ENCODE measurements at places on chromosomes 7 and 10.
A peak's percentile ranks its signal among the peaks of the same experiment; 100 is the strongest.

GRCh38 chr7:108010377-108010776, 7.4 kb upstream of the LAMB1 start:
- DNase-seq: no peak

GRCh38 chr10:104417637-104418292, 64.1 kb downstream of the CFAP58 start:
- DNase-seq: no peak

GRCh38 chr7:55510621-55511020, 61.7 kb downstream of the VOPP1 start:
- no peak for DNase-seq

DNA sequence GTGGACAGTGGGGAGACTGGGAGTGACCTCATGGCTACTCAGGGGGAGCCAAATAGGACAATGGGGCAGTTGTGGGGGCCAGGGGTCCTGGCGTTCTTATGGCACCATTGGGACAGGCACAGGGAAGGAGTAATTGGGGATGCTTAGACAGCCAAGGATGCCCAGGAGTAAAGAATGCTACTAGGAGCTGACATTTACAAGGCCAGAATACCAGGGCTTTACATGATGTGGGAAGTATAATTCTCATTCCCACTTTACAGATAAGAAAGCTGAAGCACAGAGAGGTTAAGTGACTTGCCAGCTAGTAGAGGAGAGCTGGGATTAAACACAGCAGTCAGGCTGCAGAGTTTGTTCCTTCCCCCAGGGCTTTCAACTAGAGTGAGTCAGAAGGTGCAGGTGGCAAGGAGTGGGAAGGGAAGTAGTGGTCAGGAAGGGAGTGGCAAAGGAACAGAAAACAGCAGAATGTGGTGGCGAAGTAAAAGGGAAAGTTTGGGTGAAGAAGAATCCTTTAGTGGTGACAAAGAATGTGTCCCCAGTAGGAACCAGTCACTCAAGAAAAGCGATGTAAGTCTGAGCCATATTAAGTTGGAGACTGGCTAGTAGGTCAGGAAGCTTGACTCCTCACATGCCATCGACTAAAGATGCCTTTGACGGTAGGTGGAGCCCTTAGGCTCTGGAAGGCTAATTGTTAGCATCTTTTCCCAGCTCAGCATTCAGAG, 32.8 kb downstream of the CPVL start:
- DNase-seq: peak; percentile 28

GRCh38 chr10:45404087-45404769, 30.2 kb downstream of the ALOX5 start:
- DNase-seq: no peak

DNA sequence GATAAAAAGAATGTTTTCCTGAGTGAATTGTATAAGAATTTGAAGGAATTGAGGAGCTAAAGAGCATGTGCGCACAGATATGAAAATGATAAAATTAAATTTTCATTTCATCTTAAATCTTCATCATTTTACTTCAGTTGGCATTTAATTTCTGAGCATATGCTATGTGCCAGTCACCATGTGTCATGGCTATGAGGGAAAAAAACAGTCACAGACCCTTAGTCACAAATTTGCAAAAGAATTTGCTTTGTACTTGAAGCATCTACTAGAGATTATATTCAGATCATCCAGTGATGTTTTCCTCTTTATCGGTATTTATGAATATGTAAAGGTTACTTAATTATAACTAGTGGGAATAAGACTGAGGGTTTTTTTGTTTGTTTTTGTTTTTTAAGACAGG, 29.8 kb downstream of the VCL start:
- no peak for DNase-seq

- DNase-seq: no peak
These were observed 7.4 kb upstream of the GNA12 start for GRCh38 chr7:2851497-2851896.

Measured in WTC11 (cell line).